ENCODE measurements at places on chromosomes 16 and 17. TPM values are rescaled to one million over a fixed set of nuclear protein-coding genes. Genes with fewer than 3 reads are reported as not detected.

COL1A1 gene
- total RNA-seq: 89.4 TPM

AATK gene
- 4.3 TPM for total RNA-seq

GLTPD2 gene
- 1.4 TPM for total RNA-seq

COX6A2 gene
- not detected for total RNA-seq

EFCAB5 gene
- not detected for total RNA-seq

HOXB8 gene
- not detected for total RNA-seq

PRAC1 gene
- total RNA-seq: not detected

PPP1R27 gene
- total RNA-seq: not detected

MC1R gene
- 2.9 TPM for total RNA-seq

ANKRD13B gene
- total RNA-seq: 4.7 TPM

DNA sequence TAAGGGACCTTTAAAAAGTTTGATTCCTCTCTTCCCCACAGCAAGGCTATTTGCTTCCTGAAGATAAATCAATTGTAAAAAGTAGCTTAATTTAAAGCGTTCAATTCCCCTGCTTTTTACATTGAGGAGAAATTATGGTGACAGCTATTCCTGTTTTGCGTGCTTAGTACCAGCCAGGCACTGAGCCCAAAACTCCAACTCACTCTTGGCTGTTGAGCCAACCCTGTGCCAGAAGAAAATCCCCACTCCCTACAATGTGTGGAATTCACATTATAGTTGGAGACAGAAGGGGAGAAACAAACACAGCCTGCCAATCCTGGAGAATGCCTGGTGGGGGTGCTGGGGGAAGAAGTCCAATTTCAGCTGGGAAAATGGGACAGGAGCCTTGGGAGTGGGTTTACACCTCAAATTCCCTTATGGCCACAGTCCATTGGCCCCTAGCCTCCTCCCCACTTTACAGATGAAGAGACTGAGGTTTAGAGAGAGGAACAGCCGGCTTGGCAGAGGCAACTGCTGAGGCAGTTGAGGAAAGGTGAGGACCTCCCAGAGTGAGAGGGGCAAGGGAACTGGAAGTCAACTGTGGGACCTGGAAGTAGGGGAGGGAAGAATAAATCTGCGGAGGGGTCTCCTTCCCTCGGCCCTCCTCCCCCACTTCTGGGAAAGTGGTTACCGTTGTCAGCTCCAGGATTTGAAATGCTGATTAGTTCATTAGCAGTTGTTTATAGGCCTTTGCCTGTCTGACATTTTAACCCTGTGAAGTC lies 26.1 kb downstream of the CDH1 start:
- DNase-seq: peak; percentile 80

DNA sequence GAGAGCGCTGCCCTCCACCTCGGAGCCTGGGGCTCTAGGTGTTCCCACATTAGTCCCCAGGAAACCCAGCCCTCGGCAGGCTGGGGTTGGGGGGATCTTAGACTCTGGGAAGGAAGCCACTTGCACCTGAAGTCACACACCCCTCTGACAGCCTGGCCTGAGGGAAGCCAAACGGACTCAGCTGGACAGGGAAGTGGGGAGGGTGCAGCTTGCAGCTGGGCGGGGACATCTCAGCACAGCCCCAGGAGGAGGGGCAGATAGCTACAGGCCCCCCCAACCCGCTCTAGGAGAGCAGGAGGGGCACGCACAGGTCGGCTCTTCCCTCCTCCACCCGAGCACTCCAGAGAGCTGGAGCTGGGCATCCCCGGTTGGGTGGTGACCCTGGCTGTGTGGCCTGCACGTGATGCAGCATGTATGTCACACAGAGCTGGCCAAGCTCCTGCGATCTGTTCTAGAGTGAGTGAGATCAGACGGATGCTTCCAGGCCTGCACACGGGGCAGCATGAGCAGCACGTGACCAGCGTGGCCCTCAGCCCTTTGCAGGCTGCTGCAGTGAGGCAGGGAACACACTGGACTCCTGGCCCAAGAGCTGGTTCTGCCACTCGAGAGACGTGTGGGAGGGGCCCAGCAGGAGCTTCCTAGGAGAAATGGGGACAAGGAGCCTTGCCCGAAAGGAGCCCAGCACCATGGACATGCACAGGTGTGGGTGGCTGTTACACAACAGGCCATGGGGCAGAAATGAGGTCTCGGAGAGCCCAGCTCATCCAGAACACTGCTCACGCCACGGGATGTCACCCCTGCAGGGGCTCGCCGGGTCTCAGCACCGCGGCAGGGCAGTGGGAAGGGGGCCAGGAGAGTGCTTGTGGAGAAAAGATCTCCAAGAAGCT lies 15.4 kb downstream of the KIFC3 start:
- no peak for DNase-seq

DNA sequence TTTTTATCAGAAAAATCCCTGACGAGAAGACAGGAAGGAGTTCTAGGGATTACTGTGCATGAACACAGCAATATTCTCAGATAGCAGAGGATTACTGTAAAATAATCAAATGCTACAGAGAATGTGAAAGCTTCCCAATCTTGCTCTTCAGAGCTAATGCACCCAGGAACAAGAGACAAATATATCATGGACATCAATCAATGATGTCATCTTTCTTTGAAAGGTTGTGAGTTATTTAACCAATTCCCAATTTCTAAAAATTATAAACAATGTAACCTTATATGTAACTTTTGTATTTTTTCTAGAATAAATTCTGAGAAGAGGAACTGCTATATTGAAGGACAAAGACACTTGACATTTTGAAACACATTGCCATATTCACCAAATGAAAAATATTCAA lies 46.5 kb downstream of the BRD7 start:
- DNase-seq: no peak

DNA sequence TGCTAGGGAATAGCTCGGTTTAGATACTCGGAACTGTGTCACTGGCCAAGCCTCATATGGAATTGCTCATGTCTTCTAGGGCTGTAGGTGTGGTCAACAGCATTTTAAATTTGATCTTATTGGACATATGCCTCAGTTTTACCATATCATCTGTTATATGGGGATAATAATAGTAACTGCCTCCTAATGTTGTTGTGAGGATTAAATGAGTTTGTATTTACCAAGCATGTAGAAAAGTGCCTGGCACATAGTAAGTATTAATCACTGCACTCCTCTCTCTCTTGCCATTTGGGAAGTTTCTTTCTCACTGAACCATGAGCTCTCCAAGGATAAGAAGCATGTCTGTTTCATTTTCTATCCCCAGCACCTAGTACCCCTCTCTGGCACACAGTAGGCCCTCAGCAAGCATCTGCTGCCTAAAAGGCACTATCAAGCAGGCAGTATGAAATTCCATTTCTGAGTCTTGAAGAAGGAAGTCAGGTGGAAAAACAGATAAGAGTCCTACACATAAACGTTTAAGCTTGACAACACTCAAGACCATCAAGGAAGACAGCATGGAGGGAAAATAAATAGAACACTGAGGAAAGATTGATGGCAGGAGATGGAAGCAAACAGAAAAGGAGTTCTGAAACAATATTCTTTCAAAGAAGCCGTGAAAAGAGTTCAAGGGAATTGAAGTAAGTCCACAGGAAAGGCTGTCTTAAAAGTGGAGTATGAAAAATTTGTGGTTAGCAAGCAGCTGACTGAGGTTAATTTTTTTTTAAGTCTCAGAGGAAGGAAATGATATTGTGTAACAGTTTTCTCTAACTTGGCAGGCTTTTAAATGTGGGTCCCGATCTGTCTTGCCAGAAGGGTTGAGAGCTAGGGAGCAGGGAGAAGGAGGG lies 2.2 kb upstream of the ATP6V0A1 start:
- DNase-seq: no peak

DNA sequence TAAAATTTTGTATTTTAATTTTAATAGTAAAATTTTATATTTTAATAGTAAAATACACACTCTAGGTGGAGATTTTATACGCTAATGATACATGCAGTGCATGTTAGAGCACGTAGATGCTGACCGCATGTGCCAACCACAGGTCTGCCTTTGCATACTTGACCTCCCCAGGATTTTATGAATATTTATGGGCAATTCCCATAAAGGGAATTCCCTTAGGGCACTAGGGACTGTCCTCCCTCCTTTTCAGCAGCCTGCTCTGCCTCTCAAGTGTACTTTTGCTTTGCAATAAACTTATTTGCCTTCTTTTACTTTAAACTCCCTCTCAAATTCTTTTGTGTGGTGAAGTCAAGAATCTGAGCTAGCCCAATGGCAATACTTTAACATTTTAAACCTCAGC lies 217.7 kb upstream of the CDH8 start:
- DNase-seq: no peak

DNA sequence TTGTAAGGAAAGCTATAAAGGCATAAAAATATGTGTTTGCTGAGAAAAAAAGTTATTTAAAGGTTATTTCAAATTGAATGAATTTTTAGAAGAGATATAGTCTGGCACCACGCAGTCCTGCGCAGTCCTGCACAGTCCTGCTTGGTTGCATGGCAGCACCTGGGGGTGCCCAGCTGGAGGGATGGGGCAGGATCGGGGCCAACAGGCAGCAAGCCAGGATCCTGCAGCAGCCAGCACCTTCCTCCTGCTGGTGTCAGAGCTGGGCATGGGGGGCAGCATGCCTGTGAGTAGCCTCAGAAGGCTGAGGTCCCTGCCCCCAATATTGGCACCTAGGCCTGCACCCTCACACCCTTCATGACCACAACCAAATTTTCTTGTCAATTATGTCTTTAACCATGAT lies 46.0 kb downstream of the GLG1 start:
- DNase-seq: no peak

- DNase-seq: peak; percentile 44
These were observed 86.0 kb upstream of the AMZ2 start for GRCh38 chr17:68161644-68162428.

DNA sequence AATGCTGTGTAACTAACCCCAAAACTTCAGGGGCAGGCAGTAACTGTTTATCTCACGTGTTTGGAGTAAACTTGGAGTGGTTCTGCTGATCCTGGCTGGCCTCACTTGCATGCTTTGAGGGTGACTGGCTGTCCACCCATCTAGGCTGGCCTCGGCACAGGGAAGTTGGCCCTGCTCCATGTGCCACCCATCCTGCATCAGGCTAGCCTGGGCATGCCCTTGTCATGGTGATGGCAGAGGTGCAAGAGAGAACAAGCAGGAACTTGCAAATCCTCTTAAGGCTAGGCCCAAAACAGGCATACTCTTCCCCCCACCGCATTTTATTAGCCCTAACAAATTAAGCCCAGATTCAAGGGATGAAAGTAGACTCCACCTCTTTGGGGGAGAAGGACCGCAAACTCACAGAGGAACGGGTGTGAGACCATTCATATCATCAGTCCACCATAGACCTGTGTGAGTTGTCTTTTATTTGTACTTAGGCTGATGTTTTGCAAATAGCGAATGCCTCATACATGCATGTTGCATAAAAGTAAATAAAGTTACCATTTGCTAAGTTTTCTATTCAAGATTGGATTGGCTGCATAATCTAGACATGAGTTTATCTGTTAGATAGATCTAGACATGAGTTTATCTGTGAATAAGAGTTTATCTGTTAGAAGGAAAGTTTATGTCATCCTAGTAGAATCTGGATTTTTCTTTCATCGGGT lies 221.0 kb downstream of the CCDC182 start:
- DNase-seq: no peak

DNA sequence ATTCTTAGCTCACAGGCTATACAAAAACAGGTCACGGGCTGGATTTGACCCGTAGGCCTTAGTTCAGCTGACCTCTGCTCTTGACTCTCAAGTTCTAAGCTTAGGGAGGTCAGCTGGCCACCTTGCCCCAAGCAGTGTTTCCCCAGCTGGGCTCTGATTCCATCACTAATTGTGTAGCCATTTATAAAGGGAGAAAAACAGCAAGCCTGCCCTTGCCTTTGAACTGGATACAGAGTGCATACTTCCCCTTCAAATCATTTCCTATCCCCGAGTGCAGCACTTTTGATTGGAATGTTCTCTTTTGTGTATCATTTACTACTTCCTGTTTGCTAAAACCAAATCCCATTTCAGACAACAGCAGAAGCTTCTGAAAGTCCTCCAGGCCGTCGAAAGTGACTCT lies 153.6 kb downstream of the KATNIP start:
- no peak for DNase-seq

GRCh38 chr17:74859459-74860228 lies at the start of gene GRIN2C:
GRIN2C (minus strand) TSS chr17:74859885; CDS start chr17:74855092, 4,793 bp downstream.
- peak; percentile 71 for DNase-seq

DNA sequence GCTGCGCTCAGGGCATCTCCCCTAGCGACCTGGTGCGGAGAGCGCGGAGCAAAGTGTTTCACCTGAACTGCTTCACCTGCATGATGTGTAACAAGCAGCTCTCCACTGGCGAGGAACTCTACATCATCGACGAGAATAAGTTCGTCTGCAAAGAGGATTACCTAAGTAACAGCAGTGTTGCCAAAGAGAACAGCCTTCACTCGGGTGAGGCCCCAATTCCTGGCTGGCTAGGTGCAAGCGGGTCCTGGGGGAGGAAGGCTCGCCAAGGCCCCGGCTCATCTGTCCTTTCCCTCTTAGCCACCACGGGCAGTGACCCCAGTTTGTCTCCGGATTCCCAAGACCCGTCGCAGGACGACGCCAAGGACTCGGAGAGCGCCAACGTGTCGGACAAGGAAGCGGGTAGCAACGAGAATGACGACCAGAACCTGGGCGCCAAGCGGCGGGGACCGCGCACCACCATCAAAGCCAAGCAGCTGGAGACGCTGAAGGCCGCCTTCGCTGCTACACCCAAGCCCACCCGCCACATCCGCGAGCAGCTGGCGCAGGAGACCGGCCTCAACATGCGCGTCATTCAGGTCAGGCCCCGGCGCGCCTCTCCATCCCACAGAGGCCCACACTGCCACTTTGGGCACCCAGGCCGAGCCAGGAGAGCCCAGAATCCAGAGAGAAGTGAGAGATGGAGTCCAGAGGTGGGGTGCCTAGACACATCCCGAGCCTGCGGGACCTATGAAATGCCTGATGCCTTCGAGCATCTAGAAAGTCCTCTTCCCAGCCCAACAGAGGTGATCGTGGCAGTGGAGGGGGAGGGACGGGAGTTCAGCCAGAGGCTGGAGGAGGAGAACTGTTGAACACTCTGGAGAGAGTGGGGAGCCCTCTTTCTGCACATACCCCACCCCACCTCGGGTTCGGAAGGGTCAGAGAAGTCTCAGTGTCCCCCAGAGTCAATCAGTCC lies 3.3 kb downstream of the LHX1 start:
- DNase-seq: peak; percentile 82

DNA sequence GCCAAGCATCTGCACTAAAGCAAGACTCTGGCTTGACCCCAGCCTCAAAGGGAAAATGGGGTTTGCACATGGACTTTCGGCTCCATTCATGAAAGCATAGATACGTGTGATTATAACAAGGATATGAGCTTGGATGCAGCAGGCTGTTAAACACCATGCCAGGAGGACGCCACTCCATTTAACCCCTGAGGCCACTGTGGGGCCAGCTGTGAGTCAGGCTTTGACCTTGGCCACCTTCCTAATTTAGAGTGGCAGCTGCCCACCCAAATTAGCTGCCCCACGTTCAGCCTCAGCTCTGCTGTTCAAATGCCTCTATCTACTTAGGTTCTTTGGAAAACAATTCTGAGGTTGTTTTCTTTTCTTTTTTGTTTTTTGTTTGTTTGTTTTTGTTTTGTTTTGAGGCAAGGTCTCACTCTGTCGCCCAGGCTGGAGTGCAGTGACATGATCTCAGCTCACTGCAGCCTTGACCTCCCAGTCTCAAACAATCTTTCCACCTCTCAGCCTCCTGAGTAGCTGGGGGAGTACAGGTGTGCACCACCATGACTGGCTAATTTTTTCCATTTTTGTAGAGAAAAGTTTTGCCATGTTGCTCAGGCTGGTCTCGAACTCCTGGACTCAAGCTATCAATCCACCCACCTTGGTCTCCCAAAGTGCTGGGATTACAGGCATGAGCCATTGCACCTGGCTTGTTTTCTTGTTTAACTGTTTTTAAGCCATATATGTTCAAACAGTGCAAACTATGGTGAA lies 23.2 kb upstream of the KIFC3 start:
- DNase-seq: no peak

- DNase-seq: no peak
These were observed 5.3 kb upstream of the WWOX start for GRCh38 chr16:78094166-78094565.

- DNase-seq: no peak
These were observed 37.6 kb downstream of the USP10 start for GRCh38 chr16:84737192-84738011.
